ENCODE measurements at places on chromosomes 6 and 20.

DNA sequence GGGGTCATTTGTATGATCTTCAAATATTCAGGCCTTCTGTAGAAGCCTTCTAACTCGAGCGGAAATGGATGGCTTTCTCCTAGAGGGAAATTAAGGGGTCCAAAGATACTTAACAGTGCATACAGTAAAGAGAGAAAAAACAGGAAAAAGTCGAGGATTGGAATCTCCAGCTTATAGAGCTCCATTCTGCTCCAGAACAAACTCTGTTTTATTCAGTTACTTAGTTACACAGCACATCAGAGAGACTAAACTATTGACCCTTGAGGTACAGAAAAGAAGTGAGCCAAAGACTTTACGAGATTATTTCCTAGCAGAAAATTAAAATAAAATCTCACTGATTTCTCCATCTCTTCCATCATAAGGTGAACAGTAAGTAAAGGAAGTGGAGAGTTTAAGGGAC, 43.8 kb upstream of the DSE start:
- no peak for DNase-seq

DNA sequence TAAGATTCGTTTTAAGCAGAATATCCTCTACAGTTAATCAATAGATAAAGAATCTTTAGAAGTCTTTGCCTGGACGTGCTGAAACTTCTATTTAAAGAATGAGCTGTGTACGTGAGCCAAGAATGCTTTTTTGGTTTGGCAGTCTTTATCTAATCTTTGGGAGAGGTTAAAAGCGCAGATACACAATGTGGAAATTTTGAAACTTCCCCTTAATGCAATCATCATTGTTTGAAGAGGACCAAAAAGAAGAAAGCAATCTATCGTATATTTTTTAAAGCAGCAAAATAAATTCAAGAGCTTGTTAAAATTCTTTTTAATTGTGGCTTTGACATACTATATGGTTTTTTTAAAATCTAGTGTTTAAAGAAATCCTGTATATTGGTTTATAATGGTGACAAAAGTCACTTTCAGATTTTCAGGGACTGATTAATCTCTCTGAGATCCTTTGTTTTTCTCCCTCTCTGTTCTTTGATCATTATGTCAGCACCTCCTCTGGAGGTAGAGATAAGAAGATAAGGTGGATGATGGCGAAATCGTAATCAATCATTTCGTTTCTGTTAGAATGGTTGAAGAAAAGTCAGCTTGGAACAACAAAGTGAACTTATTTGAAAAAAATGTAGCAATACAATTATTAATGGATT, 92.1 kb upstream of the FAM184A start:
- DNase-seq, result no peak

DNA sequence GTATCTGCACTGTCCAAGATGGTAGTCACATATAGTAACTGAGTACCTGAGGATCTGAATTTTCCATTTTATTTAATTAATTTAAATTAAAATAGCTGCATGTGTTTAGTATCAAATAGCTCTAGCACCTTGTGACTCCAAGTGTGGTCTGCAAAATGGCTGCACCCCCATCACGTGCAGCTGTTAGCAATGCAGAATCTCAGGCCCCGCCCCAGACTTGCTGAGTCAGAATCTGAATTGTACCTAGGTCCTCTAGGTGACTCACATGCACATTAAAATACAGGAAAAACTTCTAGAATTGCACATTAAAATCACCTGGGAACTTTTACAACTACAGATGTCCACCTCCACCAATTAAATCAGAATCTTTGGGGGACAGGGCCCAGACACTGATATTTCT, 19.2 kb upstream of the FAM83C start:
- no peak for DNase-seq

DNA sequence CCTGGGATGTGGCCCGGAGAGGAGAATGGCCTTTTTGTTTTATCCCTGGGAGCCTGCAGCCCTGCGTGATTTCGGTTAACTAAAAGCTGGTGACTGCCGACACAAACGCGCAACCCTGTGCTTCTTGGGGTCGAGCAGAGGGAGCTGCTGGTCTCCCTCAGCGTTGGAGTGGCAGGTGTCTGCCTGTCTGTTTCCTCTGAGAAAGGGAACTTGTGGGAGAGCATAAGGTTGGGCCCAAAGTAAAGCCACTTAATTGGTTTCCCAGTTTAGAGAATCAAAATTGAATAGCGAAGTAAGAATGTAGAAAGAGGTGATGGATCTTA, 500 bp downstream of the LTV1 start:
- DNase-seq, result no peak

DNA sequence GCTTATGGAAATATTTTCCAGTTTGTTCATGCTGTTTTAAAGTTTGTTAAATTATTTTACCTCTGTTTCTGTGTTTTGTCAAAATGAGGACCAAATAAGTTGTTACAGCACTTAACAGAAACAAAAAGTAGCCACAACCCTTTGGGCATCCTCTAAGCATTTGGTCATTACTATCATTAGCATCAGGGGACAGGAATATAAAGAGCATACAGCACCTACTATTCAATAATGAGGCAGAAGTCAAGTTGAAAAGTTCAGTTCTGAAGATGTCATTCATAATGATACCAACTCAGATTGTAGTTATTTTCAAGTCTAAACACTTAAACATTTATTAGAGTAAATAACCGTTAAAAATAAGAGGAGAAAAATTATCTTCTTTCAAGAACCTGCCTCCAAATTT, 862.3 kb upstream of the FLRT3 start:
- DNase-seq, result no peak

DNA sequence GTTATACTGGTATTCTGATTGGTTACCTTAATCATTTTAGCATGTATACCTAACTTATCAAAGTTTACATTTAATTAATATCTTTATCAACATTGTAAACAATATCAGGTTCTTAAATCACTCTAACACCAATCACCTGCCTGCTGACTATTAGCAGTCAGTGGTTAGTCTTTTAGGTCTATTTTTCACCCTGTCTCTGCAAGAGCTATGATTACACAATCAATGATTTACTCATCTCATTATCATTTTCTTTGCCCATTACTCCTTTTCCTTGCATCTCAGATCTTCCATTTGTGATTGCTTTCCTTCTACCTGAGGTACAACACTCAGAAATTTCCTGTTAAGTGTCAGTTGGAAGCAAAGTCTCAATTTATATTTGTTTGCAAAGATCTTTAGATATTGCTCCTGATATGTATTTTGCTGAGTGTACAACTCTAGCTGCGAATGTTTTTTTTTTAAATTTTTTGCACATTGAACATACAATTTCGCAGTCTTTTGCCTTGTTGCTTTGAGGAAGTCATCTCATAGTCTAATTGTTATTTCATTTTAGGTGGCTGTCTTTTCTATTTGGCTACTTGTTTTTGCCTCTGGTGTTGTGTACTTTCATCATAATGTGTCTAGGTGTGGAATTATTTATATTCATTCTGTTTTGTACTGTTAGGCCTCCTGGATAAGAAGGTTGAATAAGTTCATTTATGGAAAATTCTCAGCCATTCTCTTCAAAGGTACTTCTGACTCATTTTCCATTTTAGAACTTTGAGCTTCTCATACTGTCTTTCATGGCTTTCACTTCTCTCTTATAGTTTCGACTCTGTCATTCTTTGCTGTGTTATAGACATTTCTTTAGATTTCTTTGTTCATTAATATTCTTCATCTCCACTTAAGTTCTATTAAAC, 104.9 kb upstream of the CEP162 start:
- no peak for DNase-seq

- DNase-seq, result peak; percentile 47
These were observed at the start of gene NT5E for GRCh38 chr6:85449818-85450759. NT5E (plus strand) TSS chr6:85450083; CDS start chr6:85450140, 57 bp downstream.

- no peak for DNase-seq
These were observed 41.7 kb downstream of the TMEM242 start for GRCh38 chr6:157281570-157281969.

DNA sequence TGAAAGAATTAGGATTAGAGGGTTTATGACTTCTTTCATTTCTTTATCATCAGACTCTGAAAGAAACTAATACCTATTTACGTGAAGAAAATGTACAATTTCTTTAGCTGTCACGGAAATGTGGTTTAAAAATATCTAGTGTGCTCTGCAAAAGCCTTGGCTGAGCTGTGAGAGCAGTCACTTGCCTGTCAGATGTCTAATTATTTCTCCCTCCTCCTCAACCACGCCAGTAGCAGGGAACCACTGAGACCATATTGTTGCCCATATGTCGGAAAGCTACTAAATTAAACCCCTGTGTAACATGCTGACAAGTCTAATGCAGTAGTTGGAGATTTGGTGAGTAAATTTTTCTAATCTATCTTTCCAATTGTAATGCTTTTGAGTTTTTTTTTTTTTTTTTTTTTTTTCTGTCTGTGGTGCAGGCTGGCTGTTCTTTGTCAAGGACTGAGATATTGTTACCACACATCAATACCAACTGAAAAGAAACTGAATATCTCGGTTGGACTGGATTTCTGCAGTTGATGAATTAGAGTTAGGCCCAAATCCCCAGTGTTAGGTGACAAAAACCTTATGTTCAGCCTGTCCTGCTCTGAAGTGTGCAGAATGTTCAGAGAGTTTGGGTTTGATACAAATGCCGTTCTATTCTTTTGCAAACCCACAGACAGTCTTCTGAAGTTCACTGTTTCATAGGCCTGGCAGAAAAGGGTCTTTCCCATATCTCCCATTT, 302.9 kb upstream of the SYNCRIP start:
- DNase-seq, result no peak

- no peak for DNase-seq
These were observed 246.1 kb downstream of the RIMS1 start for GRCh38 chr6:72132427-72132826.

- DNase-seq, result no peak
These were observed 236.0 kb upstream of the EYS start for GRCh38 chr6:65943051-65943450.

DNA sequence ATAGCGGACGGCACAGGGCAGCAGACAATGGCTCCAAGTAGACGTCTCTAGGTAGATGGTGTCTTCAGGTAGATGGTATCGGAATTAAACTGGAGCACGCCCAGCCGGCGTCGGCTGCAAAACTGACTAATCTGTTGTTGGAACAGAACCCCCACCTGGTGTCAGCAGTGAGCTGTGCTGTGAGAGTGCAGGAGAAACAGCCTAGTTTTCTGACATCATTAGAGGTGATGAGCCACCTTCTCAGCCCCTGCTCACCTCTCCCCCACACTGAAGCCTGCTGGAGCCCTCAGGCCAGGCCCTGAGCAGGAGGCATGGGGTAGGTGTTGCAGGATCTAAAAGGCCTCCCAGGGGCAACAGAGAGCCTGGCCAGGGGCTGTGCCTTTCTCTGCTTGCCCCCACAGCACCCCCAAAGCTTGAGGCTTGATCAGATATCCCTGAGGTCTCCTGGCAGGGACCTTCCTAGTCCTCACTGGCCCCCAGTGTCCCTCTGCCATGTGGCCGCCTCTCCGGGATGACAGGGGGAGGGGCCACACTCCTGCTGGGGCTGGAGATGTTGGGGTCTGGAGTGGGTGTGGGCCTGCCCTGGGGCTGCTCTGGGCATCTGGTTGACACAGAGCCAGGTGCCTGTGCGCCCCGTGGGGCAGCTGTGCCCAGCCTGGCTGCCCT, 6.9 kb upstream of the HELZ2 start:
- DNase-seq, result no peak

GRCh38 chr6:23435126-23435525, 690.9 kb upstream of the NRSN1 start:
- DNase-seq, result no peak

DNA sequence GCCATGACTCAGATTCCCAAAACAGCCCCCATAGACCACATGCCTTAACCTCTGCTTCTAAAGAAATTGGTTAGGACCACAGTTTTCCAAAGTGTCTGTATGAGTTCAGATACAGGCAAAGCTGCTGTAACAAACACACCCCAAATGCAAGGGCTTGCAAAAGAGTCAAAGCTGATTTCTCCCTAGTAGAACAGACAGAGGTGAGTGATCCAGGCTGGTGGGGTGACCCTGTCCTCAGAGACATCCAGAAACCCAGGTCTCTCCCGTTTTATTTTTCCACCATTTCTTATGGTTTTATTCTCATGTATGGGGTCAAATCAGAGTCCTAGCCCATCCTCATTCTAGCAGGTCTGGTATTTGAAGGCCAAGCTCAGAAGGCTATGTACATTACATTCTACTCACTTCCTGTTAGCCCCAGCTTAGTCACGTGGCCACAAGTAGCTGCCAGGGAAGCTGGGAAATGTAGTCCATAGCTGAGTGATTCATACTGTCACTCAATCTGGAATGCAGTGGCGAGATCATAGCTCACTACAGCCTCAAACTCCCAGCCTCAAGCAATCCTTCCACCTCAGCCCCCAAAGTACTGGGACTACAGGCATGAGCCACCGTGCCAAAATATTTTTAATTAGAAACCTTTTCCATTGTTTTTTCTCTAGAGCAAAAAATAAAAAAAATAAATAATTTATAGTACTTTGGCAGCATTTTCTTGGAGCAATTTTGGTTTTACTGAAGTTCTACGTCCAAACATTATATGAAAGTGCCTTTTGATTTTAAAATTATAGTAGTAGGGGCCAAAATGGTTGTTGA, 175.2 kb downstream of the ZMYND8 start:
- no peak for DNase-seq

All from ascending aorta (tissue), 2 donors.